Natural killer cell (primary cell): ENCODE measurements at places on chromosomes 7 and 10.
A peak's percentile ranks its signal among the peaks of the same experiment; 100 is the strongest.

DNA sequence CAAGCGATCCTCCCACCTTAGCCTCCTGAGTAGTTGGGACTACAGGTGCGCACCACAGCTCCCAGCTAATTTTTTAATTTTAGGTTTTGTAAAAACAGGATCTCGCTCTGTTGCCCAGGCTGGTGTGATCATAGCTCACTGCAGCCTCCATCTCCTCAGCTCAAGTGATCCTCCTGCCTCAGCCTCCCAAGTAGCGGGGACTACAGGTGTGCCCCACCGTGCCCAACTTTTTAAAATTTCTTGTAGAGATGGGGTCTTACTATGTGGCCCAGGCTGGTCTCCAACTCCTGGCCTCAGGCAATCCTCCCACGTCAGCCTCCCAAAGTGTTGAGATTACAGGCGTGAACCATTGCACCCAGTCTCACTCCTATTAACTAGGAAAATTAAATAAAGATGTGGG is 7.5 kb downstream of the TMEM225B start:
- DNase-seq, result no peak

DNA sequence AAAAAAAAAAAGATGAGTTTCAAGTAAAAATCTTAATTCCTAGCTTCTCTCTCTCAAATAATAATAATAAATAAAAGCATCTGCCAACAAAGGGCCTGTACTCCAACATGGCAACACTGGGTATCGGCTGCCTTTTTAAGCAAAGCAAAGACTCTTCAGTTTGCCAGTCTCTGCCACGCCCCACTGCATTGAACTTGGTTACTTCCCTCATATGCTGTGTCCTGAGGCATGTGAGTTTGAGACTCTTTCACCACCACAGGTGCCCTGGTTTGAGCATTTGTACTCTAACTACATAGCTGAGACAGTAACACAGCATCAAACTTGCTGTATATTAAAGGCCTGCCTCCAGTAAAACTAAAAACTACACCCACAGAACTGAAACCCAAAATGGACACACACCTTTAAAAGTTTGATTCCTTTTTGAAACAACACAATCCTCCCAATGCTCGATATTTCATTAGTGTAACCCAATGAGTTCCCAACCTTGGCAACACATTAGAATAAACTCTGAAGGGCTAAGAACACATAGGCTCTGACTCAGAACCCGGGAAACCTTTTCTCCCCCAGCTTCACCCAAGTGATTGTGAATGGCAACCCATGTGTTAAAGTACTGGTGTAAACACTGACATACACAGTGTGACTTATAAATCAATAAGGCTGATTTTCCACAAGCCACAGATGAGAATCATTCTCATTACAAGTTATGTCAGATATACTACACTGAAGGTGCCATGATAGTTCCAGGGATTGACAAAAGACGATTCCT is 12.0 kb downstream of the JAZF1 start:
- DNase-seq, result no peak

DNA sequence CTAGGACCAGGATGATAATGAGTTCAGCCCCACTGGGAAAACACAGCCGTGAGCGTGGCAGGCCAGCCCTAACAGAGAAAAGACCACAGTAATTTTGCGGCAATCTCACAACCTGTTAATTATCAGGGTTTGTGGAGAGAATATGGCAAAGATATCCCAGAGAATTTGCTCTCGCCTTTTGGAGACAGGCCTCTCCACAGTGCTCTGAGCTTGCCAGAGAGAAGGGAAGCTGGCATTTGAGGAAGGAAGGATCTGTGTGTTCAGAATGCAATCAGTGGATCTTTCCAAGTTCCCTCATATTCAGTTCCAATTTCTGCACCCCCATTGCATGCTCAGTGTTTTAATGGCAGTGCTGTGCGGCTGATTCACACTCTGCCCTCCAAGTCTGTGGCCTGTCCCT is 60.2 kb downstream of the PLPP4 start:
- no peak for DNase-seq

DNA sequence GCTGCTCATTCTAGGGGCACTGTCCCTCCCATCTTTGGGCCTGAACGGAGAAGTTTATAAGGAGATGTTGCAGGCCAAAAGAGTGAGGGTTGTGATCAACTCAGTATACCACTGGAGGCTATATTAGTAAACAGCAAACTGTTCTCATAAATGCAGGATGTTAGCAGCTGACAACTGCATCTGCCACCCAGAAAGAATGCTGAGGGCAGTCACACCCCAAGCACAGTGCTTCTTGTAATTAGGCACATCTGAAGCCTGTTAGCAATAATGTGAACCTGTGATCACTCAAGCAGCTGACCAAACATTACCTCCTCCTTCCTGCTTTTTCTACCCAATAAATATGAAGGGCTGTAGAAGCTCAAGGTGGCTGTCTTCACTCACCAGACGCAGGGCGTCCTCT is 38.4 kb upstream of the ZNF138 start:
- no peak for DNase-seq

- DNase-seq, result no peak
Measured at GRCh38 chr7:80473751-80474150, 38.1 kb downstream of the GNAT3 start.

DNA sequence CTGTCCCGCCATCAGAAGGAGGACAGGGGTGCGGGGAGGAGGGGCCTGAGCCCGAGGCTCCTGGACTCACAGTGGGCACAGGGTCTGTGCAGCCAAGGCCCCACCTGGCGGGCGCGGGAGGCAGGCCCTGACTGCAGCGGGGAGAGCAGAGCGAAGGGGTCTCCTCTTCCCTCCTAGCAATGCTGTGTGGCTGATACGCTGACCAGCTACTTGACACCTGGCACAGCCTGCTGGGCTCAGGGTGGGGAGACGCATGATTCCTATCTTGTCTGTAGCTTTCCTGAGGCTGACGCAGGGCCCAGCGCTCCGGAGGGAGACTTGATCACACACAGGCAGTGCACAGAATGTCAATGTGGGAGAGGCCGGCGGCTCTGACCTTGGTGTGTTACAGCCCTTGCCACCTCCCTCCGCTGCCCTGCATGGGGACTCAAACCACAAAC is 174.9 kb downstream of the ELFN1 start:
- DNase-seq, result no peak

DNA sequence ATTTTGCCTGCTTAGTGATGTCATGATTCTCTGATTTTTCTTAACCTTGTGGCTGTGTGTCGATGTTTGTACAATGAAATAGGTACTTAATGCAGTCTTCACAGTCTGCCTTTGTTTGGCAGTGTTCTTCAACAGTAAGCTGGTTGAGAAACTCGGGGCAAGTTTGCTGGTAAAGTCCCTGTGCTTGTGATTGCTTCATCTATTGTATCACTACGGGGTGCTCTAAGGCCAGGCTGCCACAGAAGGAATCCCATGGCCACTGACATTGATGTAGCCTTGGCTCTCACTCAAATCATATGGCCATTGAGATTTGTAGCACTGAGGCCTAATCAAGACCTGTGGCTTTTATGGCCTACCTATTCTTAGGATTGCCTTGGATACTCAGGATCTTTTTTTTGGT is 33.5 kb upstream of the PRSS37 start:
- no peak for DNase-seq

DNA sequence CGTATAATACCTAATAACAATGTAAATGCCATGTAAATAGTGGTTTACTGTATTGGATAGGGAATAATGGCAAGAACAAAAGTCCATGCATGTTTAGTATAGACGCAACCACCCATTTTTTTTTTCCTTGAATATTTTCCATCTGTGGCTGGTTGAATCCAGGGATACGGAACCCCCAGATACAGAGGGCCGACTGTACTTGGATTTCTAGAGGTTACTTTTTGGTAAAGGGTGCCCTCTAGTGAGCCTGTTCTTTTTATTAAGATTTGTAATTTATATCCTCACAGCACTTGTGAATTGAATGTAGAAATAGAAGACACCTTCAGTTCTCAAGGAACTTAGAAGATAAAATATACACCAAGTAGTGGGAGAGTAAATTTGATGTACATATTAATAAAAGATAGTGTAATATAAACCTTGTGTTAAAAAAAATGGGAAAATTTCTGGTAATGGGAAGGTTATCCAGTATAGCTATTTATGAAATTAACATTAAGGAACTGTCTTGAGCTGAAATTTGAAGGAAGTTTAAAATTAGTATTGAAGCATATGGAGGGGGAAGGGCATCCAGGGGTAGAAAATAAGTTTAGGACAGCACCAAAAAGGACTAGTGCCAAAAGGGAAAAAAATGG is 32.0 kb downstream of the EXOC6 start:
- no peak for DNase-seq

DNA sequence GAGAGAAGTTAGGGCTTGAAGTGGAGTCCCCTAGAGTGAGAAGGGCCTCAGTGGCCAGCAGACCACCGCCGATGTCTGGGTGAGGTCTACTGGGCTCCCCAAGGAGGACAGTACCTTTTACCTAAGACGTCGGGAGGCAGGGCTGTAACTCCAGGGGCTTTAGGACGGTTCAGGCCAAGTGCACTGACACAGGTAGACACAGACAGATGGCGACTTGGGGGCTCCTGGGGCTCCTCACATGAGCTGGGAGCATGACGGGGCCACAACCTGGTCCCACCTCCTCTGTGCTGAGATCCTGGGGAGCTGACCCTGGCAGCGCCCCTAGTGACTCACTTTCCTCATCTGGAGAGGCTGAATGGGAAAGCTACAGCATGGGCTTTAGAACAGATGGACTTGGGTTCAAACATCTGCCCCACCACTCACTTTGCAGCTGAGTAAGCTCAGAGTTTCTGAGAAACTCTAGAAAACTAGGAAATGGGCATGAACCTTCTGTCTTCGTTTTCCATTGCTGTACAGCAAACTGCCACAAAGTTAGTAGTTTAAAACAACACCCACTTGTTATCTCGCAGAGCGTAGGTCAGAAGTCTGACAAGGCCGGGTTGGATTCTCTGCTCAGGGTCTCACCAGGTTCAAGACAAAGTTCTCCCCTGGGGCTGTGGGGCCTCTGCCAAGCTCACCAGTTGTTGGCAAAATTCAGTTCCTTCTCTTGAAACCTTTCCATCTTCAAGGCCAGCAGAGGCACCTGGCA is 4.7 kb upstream of the COMTD1 start:
- no peak for DNase-seq

GRCh38 chr7:74164985-74165456 is 9.1 kb upstream of the EIF4H start:
- DNase-seq, result no peak

GRCh38 chr10:120221873-120222485 is 235.0 kb upstream of the PLPP4 start:
- no peak for DNase-seq

DNA sequence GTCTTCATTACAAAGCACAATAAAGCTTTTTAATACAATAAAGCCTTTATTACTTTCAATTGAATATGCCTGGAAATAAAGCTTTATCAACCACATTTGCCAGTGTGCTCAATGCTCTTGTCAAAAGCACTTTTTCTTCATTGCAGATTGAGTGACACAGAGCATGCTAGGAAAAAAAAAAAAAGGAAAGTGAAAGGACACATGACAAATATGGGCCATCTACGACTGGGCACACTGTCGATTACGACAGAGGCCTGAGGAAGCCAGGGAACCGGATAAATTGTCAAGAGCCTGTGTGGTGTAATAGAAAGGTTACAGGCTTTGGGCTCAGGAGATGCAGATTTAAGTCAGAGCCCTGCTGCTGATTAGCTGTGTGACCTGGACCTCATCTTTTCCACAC is 84.8 kb upstream of the LRGUK start:
- DNase-seq, result no peak

DNA sequence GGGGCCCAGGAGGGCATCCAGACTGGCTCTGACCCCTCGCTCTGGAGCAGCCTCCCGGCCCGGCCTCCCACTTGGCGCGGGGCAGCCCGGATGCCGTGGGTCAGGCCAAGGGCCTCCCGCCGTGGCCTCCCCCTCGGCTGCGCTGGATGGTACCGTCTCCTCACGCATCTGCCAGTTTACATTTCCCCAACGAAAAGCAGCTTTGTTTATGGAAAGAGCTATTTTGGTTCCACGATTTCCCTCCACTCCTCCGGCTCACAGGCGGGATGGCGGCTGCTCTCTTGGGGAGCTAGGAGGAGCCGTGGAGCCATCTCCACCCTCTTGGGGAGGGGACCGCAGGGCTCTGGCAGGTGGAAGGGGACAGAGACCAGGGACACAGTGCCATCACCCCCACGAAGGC is 93.2 kb upstream of the MYL10 start:
- no peak for DNase-seq

DNA sequence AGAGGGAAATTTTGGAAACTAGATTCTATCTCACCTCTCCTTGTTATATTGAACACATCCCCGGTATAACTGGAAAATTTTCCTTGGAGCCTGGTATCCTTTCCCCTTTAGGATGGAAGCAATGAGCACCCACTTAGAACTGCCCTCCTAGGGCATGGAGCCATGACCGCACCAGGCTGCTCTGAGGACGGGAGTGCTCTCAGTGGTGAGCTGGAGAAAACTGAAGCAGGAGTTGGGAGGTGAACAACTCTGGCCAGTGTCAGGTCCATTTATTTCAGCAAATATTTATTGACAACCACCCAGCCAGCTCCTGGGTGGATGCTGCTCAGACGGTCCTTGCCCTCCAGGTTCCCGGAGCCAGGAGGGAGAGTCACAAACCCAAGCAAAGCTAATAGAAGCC is 278.1 kb downstream of the WDR11 start:
- DNase-seq, result no peak

DNA sequence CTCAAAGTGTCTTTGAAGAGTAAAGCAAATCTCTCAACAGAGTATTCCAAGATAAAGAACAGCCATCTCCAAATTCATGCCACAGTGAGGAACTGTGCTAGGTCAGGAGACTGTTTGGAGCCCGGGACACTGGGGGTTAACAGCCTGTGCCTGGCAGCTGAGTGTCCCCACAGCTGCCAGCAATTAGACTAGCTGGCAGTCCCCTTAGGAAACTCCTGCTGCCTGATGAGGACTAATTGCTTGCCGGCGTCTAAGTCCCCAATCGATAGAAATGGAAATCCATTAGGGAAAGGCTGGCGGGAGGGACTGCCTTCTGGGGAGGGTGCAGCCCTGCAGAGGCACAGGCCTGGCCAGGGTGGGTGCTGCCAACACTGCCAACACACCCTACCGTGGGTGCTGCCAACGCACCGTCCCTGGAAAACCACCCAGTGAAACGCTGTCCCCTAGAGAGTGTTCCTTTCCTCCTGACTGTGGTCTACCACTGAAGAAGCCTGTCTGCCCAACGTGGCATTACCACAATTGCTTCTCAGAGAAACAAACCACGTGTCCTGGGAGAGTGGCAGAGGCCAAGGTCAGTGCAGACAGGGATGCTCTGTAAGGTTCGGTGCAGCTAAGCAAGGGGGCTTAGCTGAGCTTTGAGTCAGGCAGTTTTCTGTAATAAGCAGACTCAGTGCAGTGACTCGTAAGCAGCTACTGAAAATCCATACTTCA is 60.8 kb downstream of the XRCC2 start:
- no peak for DNase-seq

- DNase-seq, result peak; percentile 58
Measured at GRCh38 chr7:50261593-50261992, 42.9 kb upstream of the IKZF1 start.

DNA sequence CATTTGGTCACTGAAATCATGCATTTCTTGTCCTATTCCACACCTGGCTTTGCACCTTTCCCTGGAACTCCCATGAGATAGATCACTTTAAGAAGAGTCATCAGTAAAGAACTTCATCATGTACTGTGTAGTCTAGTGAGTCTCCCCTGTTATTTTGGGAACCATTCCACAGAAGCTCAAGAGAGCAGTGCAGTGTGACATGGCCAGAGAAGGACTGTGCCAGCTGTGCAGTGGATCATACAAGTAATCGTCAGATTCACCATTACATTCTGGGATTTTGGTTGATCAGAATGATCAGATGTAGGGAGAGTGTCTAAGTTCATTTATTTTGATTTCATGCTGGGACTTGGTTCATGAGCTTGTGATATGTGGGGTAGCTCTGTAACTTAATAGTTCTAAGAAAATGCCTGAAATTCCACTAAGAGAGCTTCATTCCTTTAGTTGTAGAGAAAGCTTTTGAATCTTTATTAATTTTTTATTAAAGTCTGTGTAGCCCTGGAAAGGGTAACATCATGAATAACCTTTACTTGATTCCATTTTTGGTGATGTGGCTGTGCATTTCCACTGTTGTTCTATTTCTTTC is 166.8 kb downstream of the SUGCT start:
- no peak for DNase-seq
